ENCODE measurements at places on chromosomes 7 and 10. TPM values are rescaled to one million over a fixed set of nuclear protein-coding genes. Genes with fewer than 3 reads are reported as not detected.
A peak's percentile ranks its signal among the peaks of the same experiment; 100 is the strongest.

NEURL1 gene
- total RNA-seq = 0.64 TPM

MYH16 gene
- total RNA-seq = not detected

DNA sequence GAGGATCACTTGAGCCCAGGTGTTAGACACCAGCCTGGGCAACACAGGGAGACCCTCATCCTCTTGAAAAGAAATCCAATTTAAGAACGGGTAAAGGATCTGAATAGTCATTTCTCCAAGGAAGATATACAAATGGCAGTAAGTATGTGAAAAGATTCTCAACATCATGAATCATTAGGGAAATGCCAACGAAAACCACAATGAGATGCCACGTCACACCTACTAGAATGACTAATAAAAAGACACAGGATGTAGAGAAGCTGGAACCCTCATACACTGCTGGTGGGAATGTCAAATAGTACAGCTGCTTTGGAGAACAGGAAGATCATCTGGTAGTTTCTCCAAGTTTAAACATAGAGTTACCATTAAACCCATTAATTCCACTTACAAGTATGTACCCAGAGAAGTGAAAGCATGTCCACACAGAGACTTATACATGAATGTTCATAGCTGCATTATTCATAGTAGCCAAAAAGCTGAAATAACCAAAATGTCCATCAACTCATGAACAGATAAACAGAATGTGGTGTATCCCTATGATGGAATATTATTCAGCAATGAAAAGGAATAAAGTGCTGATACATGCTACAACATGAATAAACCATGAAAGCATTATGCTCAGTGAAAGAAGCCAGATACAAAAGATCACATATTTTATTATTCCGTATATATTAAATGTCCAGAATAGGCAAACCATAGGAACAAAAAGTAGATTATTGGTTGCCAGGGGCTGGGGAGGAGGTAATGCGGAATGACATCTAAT lies 13.1 kb upstream of the ZMIZ2 start:
- DNase-seq = no peak

GRCh38 chr7:69668339-69668870 lies 70.1 kb downstream of the AUTS2 start:
- no peak for DNase-seq

DNA sequence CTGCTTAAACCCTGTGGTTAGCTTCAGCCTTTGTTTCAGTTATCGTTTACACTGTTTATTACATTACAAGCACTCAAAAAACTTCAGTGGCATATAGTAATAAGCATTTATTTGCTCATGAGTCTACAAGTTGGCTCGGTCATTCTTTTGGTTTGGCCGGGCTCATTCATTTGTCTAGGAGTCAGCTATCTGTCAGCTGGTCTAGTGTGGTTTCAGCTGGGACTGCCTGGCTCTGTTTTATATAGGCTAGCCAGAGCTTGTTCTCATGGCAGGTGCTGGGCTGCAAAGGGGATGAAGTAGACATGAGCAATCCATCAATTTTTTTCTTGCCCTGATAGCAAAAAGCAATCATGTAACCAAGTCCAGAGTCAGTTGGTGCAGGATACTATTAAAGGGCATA lies 103.6 kb downstream of the MKLN1 start:
- DNase-seq = no peak

DNA sequence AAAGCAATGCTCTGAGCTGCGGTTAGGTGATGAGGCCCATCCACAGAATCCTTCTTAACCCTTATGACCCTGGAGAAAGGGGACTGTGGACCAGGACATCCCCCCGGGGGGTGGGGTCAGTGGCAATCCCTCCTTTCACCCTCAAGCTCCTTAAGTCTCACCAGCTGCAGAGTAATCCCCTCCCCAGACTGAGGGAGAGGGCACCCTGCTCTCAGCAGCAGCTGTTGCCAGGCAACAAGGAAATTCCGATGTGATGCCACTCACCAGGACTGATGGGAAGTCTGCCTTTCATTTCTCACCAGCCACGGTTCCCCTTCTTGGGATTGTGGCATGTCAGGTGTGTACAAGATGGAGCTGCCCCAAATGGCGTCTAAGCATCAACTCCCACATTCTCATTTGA lies 129.6 kb downstream of the DOCK1 start:
- no peak for DNase-seq

LIPK gene
- total RNA-seq = not detected

- no peak for DNase-seq
Observed at GRCh38 chr10:107022600-107023354, 141.7 kb downstream of the SORCS1 start.

DNA sequence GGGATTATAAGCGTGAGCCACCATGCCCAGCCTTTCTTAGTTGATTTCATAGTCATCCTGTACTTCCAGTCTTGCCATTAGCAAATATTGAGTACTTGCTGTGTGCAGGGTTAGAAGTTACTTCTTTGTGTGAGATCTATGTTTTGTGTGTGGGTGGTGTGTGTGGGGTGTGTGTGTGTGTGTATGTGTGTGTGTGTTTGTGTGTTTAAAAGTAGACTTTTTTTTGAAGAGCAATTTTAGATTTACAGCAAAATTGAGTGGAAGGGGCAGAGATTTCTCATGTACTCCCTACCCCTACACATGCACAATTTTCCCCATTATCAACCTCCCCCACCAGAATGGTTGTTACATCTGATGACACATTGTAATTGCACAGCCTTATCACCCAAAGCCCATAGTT lies 48.2 kb downstream of the KAT6B start:
- no peak for DNase-seq

DNA sequence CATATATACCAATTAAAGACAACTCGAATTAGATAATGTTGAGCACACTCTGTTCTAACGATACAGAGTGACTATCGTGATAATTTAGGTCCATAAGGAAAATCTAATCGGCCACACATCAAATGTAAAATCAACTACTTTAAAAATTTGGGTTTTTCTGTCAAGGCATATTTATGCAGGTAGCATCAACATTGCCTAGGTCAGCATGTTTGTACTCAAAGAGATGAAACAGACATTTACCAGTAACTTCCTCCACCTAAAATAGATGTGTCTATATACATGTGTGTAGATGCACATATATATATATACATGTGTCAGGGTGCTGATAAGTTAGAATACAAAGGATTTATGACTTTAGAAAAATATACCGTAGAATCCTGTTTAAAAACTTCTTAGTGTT lies 22.0 kb downstream of the PSMC2 start:
- DNase-seq = no peak

- DNase-seq = no peak
Observed at GRCh38 chr7:155306673-155307470, 9.2 kb downstream of the INSIG1 start.

DNA sequence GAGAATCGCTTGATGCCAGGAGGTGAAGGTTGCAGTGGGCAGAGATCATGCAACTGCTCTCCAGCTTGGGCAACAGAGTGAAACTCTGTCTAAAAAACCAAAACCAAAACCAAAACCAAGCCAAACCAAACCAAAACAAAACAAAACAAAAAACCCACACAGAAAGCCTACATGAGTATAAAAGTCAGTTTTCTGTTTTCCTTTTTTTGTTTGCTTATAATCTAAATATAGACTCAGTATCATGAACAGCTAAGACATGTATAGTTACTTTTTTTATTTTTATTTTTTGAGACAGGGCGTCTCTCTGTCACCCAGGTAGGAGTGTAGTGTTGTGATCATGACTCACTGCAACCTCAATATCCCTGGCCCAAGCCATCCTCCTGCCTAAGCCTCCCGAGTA lies 16.8 kb upstream of the MTPN start:
- no peak for DNase-seq

GRCh38 chr10:6182454-6183098 lies 20.2 kb upstream of the PFKFB3 start:
- peak; percentile 59 for DNase-seq

All from upper lobe of right lung (tissue), 1 donor.